ENCODE measurements at places on chromosomes 12 and 14.

DNA sequence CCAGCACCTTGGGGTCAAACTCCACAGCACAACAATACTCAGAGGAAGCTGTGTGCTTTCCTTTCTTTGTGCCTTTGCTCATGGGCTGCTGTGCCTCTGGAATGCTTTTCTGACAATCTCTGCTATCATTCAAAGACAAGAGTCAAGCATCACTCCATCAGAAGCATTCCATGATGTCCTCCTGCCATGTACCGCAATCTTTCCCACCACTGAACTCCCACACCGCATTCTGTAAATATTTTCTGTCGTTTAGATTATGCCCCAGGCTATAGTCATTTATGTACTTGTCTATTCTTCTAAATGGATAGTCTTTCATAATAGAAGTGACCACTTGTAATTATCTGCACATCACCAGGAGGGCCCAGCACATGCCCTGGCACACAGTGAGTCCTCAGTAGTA is 327.8 kb downstream of the PDZRN4 start:
- no peak for DNase-seq

- no peak for DNase-seq
These were observed 123.4 kb downstream of the KSR2 start for GRCh38 chr12:117845271-117845904.

DNA sequence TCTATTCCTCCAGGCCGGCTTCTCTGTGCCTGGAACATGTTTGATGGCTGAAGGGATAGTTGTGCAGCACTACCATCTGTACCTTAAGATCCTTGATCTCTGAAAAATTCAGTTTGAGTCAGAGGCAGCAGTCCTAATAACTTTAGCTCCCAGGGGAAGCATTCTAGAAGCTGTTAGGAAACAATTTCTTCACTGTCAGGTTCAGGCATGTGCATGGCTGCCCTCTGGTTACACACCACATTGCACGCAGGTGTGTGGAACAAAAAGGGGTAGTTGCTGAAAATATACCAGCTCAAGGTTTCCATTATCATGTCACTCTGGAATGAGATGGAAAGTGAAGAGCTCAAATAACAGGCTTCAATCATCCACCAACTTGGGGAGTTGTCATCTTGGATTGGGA is 80.1 kb downstream of the CHST11 start:
- no peak for DNase-seq

DNA sequence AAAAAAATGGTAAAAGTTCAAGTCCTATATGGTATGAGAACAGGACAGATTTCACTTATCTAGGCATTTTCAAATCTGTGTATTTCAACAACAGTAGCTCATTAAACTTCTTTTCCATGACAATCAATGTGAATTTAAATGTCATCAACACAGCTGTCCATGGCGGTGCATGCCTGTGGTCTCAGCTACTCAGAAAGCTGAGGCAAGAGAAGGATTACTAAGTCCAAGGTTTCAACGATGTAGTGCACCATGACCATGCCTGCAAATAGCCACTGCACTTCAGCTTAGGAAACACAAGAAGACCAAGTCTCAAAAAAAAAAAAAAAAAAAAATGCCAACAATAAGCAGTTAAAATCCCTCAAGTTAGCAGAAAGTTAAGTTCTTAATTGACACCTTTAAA is 214.6 kb downstream of the C12orf50 start:
- DNase-seq, result no peak

DNA sequence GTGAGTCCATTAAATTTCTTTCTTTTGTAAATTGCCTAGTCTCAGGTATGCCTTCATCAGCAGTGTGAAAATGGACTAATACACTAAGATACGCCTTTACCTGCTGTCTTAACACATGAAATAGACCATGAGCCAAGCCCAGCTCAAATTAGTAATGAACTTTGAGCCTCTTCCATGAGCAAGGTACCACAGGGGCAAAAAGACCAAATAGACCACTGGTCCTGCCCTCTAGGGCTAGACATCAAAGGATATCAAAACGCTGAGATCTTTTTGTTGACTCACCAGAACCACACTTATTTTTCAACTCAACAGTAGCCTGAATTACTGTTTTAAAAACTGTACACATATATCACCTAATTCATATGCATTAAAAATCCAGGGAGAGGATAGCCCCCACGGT is 137.5 kb upstream of the NOS1 start:
- no peak for DNase-seq

- DNase-seq, result no peak
These were observed 32.4 kb upstream of the HDAC7 start for GRCh38 chr12:47852096-47852571.

DNA sequence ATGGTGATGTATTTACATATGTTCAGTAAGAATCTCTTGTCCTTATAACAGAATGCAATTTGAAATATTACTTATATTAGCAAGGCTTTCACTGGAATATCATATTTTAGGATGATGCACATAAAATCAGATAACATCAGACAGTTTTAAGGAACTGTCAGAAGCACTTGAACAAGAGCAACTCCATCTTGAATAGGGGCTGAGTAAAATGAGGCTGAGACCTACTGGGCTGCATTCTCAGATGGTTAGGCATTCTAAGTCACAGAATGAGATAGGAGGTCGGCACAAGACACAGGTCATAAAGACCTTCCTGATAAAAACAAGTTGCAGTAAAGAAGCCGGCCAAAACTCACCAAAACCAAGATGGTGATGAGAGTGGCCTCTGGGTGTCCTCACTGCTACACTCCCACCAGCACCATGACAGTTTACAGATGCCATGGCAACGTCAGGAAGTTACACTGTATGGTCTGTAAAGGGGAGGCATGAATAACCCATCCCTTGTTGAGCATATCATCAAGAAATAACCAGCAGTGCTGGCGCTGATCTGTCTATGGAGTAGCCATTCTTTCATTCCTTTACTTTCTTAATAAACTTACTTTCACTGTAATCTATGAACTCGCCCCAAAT is 27.6 kb upstream of the ETV6 start:
- peak; percentile 3 for DNase-seq
